NCI-H69 (cell line): ENCODE measurements at places on chromosomes 4 and X.
A peak's percentile ranks its signal among the peaks of the same experiment; 100 is the strongest.

DNA sequence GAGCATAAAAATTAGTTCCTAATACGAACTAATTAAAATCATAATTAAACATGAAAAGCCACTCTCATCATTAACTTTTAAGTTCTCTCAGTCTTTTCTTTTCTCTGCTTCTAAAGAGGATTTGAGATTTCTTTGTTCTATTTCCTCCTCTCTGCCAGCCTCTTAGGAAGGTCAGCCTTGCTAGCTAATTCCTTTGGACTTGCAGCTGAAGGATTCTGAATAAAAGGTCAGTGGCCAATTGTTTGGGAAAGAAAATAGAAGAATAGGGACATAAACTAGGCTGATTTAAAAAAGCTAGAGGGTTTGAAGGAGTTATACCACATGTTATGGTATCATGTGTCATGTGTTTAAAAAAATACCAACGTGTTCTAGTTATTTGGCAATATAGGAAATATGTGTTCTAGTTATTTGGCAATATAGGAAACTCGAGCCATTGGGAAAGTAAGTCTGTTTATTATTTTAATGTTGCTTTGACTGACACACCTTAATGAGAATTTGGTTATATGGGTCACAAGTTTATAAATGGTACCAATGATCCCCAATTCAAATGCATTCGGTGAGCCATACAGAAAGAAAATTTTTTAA is 1668.7 kb upstream of the PCDH7 start:
- no peak for DNase-seq

DNA sequence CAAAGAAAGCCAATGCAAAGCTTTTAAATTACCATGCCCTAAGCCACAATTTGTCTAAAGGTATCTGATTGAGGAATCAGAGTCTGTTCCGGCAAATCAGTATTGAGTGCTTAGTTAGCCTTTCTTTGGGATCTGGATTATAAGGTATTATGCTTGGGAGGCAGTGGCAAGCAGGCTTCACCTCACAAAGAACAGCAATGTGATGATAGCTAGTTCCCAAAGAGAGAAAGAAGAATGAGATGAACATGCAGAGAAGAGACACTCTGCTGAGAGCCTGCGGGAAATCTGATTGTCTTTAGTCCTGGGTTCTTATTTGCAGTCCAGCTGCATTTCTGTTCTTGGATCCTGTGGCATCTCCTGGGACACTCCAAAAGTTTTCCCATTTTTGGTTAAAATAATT is 35.2 kb downstream of the WDFY3 start:
- DNase-seq, result no peak

DNA sequence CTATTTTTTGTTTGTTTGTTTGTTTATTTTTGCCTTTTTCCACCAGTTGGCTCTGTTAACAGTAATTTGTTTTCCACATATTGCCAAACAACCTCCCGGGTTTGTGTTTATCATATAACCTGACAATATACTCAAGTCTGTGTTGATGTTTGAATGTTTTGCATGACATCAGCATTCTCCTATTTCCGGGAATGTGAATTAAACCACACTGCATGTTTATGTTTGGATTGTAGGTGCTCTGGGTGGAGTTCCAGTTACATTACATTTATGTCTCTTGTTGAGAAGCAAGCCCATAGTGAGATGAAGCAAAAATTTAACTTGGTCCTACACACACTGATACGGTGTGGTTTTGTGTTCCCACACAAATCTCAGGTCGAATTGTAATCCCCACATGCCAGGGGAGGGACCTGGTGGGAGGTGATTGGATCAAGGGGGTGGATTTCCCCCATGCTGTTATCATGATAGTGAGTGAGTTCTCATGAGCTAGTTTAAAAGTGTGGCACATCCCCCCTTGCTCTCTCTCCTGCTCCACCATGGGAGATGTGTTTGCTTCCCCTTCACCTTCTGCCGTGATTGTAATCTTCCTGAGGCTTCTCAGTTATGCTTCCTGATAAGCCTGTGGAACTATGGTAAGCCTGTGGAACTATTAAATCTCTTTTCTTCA is 54.4 kb upstream of the CLNK start:
- no peak for DNase-seq

GRCh38 chr4:173211838-173212237 is 43.2 kb downstream of the GALNT7 start:
- peak; percentile 82 for DNase-seq

- no peak for DNase-seq
Measured at GRCh38 chr4:152488246-152488645, 47.6 kb downstream of the FBXW7 start.

GRCh38 chrX:3378156-3378555 is 31.7 kb upstream of the MXRA5 start:
- no peak for DNase-seq

GRCh38 chr4:14620567-14621141 is 381.6 kb upstream of the CPEB2 start:
- no peak for DNase-seq

DNA sequence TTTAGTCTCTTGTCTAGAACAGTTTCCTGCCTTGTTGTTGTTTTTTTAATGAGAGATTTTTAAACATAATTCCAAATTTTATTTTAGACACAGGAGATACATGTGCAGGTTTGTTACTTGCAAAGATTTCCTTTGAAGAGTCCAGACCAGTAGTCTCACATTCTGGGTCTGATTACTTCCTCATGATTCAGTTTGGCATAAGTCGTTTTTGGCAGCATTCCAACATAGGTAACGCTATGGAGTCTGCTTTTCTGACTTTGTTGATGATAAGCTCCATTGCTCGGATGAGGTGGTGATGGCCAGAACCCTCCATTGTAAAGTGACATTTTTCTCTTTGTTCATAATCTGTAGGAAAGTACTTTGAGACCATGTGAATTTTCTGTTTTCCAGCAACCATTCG is 74.7 kb downstream of the CLCN4 start:
- DNase-seq, result peak; percentile 57

GRCh38 chr4:111761531-111761930 is 383.7 kb upstream of the FAM241A start:
- DNase-seq, result no peak

GRCh38 chr4:138243369-138243768 is 1.2 kb upstream of the SLC7A11 start:
- peak; percentile 68 for DNase-seq

DNA sequence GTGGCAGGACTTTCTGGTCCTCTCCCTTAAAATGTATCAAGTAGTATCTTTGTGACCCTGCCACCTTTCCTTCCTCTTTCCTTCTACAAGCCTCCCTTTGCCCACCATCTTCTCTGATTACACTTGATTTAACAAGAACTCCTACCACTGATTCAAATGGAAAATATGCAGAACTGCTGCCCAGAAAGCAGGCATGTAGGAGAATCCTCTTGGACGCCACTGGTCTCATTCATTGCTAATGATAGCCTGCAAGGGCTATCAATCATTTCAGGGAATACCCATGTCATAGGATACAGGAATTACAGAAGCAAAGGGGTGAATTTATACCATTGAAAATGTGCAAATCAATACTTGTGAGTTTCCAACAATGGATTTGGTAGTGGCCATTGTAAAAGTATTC is 294.6 kb upstream of the NRK start:
- DNase-seq, result no peak

DNA sequence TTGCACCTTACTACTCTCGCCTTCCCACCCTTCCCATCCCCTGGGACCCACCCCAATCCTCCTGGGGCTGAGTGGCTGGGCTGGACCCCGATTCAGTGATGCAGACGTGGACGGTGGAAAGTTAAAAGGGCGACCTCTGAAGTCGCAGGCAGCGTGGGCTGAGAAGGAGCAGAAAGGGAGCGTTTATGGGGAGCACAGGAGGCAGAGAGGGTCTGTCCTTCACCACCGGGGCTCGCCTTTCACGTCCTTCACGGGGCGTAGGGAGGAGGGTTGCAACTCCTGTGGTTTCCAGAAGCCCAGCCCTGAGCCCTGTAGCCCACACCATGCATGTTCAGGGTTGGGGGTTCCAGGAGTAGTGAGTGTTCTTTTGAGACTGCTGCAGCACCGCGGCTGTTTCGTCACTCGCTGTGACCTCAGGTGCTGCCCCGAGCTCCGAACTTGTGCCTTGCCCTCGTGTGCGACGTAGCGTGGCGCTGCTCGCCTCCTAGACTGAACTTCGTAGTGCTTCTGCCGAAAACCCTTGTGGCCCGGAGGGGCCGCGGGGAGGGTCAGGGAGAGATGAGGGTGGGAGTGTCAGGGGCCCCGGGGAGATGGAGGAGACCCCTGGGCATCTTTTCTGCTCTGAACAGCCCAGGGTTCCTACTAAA is 1.6 kb downstream of the NHS start:
- peak; percentile 58 for DNase-seq

GRCh38 chr4:162684371-162684700 is 482.4 kb downstream of the NAF1 start:
- DNase-seq, result no peak

DNA sequence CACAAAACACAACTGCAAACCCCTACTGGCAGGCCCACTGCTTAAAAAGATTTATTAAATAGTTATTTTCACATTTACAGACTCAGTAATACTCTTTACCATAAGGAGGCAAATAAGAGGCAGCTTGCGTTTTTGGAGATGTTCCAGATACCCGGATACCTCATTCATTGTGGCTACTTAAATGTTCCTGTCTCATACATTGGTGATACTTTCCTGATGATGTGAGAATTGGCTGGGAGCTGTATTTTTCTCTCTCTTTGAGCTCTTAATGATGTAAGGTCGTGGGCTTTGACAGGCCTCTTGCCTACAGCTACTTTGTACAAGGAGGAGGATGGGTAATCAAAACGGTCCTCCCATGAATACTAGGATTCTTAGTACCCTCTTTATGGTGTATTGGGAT is 101.5 kb downstream of the AKAP4 start:
- DNase-seq, result no peak

- no peak for DNase-seq
Measured at GRCh38 chrX:77436682-77437081, 10.5 kb upstream of the FGF16 start.

GRCh38 chr4:77821775-77822174 is 2.6 kb upstream of the CNOT6L start:
- DNase-seq, result no peak

- no peak for DNase-seq
Measured at GRCh38 chr4:182923796-182924340, 6.7 kb upstream of the DCTD start.

DNA sequence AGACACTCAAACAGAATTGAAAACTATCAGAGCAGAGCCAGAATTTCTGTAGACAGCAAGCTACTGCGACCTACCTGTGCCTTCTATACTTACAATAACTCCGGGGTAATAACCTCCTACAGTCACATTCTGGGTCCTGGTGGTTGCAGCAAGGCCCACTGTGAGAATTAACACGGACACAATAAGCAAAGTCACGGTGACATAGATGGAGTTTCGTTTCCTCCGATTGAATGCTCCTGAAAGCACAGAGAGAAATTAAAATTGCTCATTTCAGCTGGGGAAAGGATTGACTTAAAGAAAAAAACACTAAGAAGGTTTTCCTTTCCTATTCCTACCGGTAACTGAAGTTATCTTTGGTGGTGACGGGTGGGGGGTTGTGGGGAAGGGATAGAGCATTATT is 7.0 kb downstream of the TMEM255A start:
- DNase-seq, result no peak

DNA sequence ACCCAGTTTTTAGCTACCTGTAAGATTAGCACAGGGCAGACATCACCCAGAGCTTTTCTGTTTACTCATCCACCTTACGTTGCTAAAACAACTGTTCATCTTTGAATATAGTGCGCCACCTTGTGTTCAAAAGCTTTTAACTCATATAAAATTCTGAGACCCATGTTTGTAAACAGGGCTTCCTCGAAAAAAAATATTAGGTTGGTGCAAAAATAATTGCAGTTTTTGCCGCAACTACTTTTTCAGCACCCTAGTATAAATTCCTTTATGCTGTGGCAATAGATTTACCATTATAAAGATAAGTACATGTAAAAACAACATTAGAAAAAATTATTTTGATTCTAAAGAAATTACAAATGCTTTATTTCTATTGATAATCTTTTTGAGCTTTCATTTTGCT is 147.9 kb downstream of the LRBA start:
- peak; percentile 83 for DNase-seq

GRCh38 chr4:123848606-123849005 is 452.0 kb downstream of the SPRY1 start:
- no peak for DNase-seq

DNA sequence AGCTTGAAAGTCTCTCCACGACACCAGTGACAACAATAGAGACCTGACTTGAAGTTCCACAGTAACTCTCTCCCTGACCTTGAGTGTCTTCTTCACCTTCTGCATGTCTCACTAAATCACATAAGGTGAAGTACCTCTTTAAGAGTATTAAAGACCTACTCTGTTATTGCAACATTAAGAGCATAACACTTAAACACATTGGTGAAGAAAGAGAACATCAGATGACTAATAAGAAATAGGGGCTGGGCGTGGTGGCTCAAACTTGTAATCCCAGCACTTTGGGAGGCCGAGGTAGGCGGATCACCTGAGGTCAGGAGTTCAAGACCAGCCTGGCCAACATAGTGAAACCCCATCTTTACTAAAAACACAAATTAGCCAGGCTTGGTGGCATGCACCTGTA is 33.9 kb upstream of the MAPK10 start:
- DNase-seq, result no peak

- DNase-seq, result no peak
Measured at GRCh38 chrX:139692506-139692849, 15.5 kb downstream of the MCF2 start.

GRCh38 chr4:28879178-28879577 is 1841.0 kb upstream of the PCDH7 start:
- no peak for DNase-seq

- no peak for DNase-seq
Measured at GRCh38 chrX:20435913-20436312, 169.2 kb upstream of the RPS6KA3 start.

DNA sequence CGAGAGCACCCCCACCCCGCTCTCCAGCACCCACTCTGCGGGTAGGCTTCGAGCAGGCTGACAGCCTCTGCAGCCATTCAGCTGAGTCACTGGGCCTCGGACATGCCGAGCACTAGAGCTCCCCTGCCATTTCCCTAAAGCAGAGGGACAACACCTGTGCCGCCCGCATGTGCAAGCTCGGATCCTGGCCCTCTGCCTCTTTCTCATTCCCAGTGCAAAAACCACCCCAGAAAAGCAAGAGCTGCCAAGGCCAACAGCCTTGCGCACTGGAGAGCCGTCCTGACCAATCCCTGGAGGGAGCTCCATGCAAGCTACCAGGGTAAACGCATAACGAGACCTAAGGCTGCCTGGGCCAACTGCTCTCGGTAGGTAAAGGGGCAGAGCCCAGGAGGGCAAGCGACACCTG is 5.3 kb downstream of the HCFC1 start:
- DNase-seq, result no peak

GRCh38 chrX:28273736-28274135 is 292.5 kb upstream of the DCAF8L1 start:
- DNase-seq, result no peak

DNA sequence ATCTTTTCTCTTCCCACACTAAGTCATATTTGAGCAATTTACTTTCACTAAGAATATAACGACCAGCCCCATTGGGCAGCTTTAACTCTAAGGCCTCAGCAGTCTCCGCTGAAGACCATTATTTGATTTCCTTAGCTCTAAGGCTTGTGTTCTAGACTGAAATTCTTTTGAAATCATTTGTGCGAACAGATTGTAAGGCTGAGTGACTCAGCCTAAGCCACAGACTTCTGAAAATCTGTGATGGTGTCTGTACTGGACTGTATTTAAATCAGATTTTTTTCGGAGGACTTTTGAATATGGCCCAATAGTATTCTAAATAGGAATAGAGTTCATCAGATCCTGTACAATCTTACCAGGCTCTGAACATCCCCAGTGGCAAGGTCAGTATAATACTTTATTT is 150.3 kb upstream of the TECRL start:
- DNase-seq, result no peak

GRCh38 chr4:90317785-90318184 is 190.6 kb downstream of the CCSER1 start:
- DNase-seq, result peak; percentile 34

GRCh38 chr4:21307709-21308108 is 607.5 kb downstream of the PACRGL start:
- no peak for DNase-seq
